ENCODE measurements at places on chromosomes 4 and X.
A peak's percentile ranks its signal among the peaks of the same experiment; 100 is the strongest.

- peak; percentile 3 for DNase-seq
Measured at GRCh38 chr4:74624351-74625151, 169.8 kb downstream of the BTC start.

DNA sequence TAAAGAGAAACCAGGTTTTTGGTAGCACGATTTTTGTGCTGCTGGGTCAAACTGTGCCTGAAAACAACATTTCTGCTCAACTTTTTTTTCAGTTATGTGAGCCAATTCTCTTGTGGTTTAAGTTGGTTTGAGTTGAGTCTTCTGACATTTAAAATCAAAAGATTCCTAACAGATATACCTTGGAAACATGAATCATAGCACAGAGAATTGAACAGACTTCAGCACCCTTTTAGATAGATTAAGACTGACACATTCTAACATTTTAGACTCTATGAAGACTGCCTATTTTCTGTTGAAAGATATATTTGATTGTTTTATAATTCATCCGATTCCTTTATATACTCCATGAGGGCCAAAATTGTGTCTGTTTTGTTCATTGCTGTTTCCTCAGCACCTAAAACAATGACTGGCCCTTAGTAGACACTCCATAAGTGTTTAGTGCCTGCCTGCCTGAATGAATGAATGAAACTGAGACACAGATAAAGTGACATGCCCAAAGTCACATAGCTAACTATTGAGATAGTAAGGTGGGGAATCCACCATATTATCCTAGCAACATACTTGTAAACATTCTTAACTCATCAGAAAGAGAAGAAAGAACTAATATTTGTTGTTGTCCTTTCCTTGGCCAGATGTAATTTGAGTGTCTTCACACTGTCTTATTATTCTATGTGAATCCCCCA, 624.0 kb downstream of the MID1IP1 start:
- DNase-seq = no peak

- no peak for DNase-seq
Measured at GRCh38 chrX:45274576-45274975, 73.9 kb upstream of the DIPK2B start.

DNA sequence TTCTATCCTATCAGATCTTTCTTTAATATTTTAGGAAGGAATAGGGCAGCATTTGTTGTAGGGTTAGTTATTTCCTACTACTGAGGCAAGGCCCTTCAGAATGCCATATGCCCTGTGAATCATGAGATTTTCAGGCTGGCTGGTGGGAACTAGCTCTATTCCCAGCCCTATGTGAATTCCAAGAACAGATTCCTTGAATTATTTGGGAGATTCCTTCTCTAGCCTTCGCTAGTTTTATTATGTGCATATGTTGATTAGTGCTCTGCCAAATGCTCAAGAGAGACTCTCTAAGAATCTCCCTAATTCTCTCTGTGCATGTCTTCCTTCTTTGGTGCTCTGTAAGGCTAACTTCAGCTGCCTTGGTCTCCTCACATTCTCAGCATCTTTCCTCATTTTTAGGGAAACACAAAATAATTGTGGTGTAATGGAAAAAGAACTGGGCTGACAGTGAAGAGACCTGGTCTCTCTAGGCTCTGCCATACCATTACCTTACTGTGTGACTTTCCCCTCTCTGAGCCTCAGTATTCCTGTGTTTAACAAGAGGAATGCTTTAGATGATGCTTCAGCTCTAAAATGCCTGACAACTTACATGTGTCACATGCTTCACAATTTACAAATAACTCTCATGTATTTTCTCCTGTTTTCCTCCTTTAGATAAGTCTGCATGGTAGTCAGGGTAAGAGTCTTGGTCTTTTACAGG, 79.7 kb downstream of the VMA21 start:
- no peak for DNase-seq

DNA sequence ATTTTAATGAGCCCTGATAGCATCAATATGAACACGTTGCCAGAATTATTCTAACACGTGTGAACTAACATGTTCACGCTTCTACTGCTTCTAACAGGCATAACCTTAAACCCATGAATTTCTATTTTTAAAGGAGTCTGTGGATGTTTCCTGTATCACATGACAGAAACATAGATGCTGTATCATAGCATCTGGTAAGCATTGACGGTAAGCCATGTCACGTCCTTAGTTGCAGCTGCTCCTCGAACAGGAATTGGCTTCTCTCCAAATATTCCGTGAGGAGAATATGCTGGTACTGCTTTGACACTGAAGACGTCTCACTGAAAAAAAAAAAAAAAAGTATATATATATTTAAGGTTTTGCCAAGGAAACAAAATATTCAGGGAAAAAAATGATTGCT, 105.1 kb upstream of the MXRA5 start:
- DNase-seq = no peak

DNA sequence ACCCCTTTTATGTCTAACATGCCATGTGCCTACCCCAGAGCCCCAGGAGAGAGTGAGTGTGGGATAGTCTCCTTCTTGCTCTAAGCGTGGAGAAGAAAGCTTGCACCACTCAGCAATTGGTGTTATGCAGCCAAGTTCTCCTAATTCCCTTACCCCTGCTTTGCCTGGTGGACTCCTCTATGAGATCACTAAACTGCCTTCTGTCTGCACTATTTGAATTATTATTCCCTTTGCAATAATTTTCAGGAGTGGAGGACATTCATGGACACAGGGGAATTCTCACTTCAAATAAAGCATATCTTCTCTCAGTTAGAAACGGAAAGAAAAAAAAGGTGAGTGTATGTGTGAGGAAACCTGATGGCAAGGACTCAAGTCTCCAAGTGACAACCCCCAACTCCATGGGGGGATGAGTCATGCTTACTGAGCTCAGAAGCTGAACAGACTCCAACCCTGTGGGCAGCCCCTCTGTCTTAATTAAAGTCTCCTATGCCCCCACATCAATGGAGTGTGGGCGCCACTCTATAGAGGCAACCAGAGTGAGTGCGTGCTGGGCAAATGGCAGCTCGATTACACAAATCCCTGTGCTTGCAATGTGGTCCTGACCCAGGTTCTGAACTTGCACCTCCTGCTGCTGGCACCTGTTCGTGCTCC, 381.9 kb downstream of the RAB28 start:
- DNase-seq = no peak

- no peak for DNase-seq
Measured at GRCh38 chr4:19774690-19775256, 476.9 kb upstream of the SLIT2 start.

DNA sequence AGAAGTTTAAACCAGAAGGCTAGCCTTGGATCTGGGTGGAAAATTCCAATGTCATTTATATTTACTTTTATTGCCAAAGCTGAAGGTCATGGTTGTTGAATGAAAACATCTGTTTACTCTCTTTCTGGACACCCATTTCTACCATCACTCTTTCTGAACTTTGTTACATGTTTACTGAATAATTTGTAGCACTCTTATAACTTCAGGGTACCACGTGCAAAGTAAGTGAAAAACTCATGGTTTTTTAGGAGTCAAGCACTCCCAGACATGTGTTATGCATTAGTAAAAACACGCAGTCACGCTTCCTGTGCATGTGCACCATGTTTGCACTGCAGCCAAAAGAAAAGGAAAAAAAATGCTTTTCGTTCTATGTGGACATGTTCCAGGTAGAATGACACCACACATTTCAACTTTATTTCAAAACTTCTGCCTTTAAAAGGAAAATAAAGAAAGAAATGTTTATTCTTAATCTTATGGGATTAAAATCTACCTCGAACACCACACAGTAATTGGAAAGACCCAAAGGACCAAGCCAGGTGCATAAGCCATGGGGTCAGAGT, 31.4 kb upstream of the ADH1C start:
- no peak for DNase-seq

DNA sequence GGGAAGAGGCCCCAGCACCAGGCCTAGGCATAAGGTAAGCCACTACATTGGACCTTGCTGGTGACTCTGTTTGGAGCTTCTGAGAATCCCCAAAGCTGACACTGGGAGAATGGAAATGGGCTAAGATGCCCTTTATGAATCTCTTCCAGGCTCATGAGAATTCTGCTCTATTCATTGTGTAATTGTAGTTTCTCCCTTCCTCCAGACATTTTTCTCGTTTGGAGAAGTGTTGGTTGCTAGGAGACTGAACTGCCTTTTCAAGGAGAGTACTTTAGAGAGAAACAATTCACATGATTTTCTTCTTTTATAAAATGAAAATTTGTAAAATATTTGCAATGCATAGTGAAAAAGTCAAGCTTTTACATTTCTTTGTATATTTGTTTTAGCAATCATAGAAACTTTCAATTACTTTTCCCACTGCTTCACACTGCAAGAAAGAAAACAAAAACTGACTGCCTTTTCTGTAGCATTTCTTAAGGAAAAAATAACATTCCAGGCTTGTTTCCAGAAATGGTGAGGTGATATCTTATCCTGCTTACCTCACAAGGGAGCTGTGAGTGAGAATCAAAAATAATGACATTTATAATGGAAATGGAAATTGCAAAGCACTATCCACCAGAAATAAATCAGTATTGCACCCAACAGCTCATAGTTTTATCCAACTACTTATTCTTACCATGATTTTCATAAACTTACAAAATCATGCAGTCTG, 24.9 kb upstream of the DCHS2 start:
- DNase-seq = no peak
